Memory B cell (primary cell): ENCODE measurements at places on chromosomes 7 and 10.

GRCh38 chr10:71338728-71339495 lies 19.9 kb downstream of the SLC29A3 start:
- no peak for DNase-seq

GRCh38 chr7:99210265-99210970 lies 2.5 kb upstream of the KPNA7 start:
- no peak for DNase-seq

- no peak for DNase-seq
These were observed 94.3 kb downstream of the PRPF18 start for GRCh38 chr10:13681095-13681494.

- DNase-seq: no peak
These were observed at the start of gene IGFBP3 for GRCh38 chr7:45920502-45921380. Gene IGFBP3 (minus strand): TSS chr7:45921272. CDS start chr7:45921140, 132 bp downstream.

- DNase-seq: no peak
These were observed 2.3 kb upstream of the CHN2 start for GRCh38 chr7:29192323-29192722.

GRCh38 chr10:35523670-35524225 lies 81.4 kb upstream of the GJD4 start:
- DNase-seq: no peak
